ENCODE measurements at places on chromosomes 6 and 20. TPM values are rescaled to one million over a fixed set of nuclear protein-coding genes. Genes with fewer than 3 reads are reported as not detected.

DNA sequence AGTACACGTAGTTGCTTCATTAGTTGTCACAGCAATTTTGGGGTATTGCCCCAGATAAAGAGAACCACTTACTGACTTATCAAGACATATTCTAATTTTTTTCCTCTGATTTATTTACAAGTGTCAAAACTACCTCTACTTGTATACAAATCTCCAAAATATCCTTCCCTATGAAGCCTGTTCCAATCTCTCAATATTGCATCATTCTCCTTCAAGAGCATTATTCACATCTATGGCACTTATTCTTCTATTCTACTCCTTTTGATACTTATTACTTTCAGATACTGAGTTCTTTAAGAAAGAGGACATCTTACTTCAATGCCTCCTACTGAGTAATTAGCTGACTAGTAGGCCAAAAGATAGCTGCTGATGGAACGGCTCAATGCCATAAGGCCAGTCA is 105.2 kb downstream of the SMLR1 start:
- no peak for DNase-seq

DNA sequence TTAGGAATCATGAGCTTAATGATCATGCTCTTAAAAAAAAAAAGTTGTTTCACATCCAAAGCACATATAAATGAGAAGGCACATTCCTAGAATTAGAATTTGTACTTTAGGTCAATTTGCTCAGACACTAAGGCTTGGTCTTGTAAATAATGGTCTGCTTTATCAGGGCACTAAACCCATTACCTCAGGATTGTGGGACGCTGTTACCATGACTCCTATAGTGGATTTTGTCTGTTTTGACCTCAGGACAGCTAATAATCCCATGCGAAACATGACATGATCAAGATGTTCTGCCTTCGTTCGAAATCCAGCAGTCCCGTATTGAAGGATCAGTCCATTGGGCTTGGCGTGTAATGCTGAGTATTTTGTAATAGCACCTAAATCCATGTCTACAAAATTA is 2.4 kb downstream of the PGM3 start:
- no peak for DNase-seq

- DNase-seq: no peak
Measured at GRCh38 chr20:46810448-46811223, 84.0 kb upstream of the EYA2 start.

DNA sequence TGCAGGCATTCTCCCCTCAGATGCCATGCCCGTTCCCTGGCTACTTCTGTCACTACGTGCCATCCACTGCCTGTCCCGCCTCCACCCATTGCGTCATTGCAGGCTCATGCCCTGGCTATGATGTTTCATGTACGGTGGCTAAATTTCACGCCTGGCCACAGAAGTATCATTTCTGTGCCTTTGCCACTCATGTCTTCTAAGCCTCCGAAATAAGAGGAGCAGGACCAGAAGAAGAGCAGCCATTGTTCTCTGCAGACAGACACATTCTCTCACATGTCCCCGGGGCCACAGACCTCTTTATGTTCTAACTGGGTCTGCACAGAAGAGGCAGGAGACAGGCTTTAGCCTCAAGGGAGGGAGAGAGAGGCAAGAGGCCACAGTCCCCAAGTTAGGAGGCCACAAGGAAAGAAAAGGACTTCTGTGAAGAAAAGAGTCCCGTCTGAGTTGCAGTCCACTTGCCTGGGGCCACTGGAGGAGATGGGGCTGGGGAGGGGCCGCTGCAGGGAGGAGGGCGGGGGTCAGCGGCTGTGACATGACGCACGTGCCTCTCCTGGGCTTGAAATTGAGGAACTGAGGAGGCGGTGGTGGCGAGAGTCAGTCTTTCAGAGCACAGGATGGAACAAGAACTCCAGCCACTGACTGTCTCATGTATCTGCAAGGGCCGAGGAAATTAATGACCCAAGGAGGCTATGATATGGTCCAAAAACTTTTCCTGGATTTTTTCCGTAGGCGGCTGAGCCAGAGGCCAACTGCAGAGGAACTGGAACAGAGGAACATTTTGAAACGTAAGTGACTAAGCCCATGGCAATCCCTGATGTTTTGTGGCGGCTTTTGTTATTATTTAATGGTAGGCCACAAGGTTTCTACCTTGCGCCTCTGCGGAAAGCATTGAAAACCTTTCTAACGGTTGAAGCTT is 55.9 kb downstream of the TBC1D7 start:
- DNase-seq: no peak

The DYNLT1 gene
- 261 TPM for total RNA-seq

The GSTA2 gene
- total RNA-seq: not detected

The FABP7 gene
- 3.3 TPM for total RNA-seq

DNA sequence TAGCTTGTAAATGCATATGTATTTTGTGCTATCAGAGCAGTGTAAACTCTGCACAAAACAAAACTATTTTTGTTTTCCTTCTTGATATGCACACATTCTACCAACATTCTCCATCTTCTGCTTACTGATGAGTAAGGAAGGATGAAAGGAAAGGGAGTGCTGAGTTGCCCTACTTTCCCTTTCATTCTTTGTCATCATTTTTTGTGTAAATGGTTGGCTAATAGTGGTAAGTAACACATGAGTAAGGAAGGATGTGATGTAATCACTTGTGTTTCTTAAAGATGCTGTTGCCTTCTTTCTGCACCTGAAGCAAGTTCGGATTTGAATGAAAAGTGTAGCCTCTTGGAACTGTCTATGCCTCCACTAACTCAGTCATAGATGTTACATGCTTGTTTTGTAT is 4.6 kb upstream of the REV3L start:
- DNase-seq: no peak

The HLA-DRB5 gene
- total RNA-seq: not detected

DNA sequence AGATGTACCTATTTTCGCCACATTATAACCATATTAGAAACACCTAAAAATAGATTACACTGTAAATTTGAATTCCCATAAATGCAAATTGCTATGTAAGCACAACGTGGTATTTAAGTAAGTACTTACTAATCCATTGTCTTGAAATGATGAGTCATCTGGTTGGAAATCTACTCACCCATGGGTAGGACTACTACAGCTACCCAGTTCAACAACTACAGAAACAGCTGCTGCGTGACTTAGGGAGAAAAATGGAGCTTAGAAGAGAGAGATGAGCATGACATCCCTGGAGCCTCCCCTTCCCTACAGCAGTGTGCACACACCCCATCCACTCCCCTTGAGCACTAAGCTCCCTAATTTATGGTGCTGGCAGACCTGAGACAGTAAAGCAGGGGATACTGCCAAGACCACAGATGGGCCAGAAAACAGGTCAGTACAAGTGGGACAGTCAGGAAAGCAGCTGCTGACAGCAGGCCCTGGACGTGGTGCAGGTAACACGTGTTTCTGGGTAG is 26.9 kb downstream of the RRAGD start:
- DNase-seq: peak; percentile 40

DNA sequence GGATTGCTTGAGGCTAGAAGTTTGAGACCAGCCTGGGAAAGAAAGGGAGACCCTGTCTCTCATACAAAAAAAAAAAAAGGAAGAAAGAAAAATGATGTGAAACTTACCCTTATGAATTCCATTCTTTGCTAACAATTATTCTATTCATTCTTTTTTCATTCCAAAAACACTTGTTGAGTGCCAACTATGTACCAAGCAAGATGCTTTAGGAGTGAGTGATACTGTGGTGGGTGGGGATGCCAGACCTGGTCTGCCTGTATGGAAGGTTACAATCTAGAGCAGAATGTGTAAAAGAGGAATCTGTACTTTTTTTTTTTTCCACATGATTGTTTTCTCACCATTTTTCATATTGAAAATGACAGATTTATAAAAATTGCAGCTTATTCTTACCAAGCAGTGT is 73.8 kb upstream of the TULP1 start:
- no peak for DNase-seq

DNA sequence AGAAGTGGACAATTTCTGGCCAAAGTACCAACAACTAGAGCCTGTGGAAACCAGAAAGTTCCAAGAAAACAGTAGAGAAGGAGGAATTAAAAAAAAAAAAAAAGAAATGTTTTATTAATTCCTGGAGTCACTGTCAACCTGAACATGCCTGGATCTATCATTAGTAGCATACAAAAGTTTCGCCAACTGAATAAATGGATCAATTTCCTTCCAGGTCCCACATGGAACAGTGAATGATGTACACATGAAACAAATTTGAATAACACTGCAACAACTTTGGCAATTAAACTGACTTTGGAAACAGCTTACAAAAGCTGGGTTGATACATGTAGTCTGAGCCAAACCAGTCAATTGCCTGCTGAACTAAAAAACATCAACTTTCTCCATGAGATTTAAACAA is 90.0 kb upstream of the HMGCLL1 start:
- no peak for DNase-seq

DNA sequence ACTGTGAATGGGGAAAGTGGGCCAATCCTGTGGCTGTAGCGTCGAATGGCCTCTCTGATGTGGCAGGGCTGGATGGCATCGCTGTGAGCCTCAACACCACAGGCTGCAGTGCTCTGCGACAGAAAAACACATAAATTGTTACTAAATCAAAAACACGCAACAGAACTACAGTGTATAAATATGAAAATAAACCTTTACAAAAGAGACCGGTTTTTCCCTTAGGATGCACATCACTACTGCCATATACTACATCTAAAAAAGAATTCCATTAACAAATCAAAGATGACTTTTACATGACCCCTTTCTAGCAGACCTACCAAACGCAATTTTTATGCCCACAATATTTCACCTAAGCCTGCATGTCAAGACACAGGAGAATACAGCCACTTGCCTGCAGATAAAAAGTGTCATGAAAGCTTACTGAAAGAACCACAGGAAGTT is 395.5 kb upstream of the RUNX2 start:
- DNase-seq: no peak

DNA sequence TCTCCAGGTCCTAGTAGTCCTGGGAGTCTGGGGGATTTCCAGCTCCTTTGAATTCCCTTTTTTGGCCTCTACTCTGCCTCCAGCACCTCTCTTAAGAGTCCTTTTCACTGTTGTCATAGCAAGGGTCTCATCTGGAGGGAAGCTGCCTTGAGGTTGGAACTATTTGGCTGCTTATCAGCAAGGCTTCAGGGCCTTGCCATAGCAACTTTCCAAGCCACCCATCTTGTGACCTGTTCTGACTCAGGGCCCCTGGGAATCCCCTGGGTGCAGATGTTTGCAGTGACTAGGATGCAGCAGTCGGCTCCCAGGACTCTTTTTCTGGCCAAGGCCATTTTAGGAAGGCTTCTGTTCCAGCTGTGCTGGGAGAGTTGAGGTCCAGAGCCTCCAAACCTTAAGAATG is 12.4 kb downstream of the PKIG start:
- DNase-seq: no peak

The ZFP57 gene
- not detected for total RNA-seq

The IPCEF1 gene
- total RNA-seq: 0.61 TPM

The OR12D3 gene
- total RNA-seq: not detected

DNA sequence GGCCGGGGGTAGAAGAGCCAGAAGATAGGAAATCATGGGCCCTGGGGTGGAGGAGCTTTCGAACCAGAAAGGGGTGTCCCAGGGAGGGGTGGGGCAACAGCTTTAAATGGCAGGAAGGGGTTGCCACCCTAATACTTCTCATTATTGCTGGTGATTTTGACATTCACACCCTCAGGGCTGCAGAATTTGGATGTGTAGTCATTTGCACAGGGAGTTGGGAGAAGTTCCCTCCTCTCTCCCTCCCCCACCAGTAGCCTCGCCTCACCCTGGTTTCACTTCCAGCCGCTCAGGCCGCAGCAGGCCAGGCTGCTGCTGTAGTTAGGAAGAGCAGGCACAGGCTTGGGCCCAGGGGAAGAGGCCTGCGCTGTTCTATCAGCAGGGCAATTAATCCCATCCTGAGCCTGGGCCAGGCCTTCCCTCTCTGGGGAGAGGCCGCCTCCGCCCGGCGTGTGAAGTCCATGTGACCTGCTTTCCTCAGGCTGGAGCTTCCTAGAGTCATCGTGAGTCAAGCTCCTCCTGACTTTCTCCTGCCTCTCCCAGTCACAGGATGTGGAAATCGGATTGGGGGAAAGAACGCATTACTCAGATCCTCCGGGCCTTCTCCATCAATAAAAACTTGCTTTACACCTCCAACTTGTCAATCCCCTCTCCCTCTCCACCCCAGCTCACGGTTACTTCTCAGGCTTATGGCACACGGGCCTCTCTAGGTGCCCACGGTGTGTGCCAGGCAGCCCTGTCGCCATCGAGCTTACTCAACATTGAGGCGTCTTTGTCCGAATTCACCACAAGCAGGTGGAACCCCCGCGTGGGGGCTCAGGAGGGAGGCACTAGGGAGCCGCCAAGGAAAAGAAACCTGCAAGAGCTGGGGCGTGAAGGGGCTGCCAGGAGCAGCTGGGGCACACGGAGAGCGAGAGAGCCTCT is 7.8 kb downstream of the ADTRP start:
- peak; percentile 66 for DNase-seq

DNA sequence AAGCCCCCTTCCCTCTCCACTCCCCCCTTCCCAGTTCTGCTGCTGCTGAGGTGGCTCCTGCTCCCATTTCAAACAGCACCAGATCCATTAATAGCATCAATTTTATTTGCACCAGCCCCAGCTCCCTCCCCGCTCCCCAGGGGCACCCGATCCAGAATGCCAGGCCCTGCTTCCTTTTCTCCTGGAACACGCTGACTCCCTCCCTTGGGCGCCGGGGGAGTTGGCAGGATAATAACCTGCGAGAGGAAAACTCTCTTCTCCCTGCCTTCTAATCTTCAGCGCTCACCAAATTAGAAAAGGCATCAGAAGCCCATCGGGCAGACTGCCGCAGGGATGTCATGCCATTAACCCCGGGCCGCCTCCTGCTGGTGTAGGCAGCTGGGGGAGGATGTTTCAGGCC is 77.8 kb downstream of the NCR2 start:
- DNase-seq: no peak

- peak; percentile 64 for DNase-seq
Measured at GRCh38 chr20:872855-873520, 39.5 kb downstream of the FAM110A start.

DNA sequence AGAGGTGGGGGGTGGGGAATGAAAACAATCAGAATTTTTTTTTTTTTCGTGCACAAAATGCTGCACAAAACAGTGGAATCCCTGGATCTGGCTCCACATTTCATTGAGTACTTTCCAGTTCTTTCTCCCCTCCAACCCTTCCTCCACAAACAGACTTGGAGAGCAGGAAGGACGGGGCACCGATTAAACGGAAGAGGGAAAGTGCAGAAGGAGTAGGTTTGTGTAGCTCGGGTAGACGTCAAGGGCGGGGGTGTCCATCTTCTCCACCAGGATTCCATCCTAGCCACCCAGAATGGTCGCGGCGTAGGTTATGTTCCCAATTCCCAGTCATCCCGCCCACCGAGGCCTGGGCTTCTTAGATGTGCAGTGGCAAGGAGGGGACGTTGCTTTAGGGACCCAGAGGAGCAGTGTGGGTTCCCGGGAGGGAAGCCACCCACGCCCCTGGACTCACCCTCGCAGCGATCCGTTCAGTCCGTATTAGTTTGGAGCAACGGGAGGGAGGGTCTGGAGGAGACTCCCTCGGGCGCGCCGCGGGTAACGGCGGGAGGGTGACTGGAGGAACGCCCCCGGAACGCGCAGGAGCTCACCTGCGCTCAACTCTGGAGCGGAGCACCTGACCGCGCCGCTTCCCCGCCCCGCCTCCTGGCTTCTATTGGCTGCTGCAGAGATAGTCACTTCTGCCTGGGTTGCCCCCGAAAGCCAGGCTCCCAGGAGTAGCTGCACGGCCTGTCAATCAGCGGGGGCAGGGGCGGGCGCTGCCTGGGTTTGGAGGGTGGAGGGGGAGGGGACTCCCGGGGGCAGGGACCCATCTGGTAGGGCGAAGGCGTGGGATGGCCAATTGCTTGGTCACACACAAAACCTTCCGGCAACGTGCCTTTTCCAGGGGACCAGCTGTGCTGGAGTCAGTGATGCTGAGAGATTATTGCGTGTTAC is at the start of gene ENPP5:
TSS of gene ENPP5 (minus strand) at position 624 of the 933 bp plus-strand sequence. CDS start 2,718 bp downstream, outside the sequence.
- DNase-seq: peak; percentile 89

Data from glutamatergic neuron (in vitro differentiated cells).